ENCODE measurements at places on chromosomes 1 and 21. TPM values are rescaled to one million over a fixed set of nuclear protein-coding genes. Genes with fewer than 3 reads are reported as not detected.

Gene LYPD8
- not detected for polyA plus RNA-seq

Gene CR1
- polyA plus RNA-seq: 0.08 TPM

- H3K27ac ChIP-seq: peak overlapping the region; percentile 58
- H3K4me3 ChIP-seq: no peak overlapping the region
- H3K36me3 ChIP-seq: no peaks in the 10 kb centered on the region
Measured at GRCh38 chr1:227428803-227429202, 110.5 kb upstream of the CDC42BPA start.

DNA sequence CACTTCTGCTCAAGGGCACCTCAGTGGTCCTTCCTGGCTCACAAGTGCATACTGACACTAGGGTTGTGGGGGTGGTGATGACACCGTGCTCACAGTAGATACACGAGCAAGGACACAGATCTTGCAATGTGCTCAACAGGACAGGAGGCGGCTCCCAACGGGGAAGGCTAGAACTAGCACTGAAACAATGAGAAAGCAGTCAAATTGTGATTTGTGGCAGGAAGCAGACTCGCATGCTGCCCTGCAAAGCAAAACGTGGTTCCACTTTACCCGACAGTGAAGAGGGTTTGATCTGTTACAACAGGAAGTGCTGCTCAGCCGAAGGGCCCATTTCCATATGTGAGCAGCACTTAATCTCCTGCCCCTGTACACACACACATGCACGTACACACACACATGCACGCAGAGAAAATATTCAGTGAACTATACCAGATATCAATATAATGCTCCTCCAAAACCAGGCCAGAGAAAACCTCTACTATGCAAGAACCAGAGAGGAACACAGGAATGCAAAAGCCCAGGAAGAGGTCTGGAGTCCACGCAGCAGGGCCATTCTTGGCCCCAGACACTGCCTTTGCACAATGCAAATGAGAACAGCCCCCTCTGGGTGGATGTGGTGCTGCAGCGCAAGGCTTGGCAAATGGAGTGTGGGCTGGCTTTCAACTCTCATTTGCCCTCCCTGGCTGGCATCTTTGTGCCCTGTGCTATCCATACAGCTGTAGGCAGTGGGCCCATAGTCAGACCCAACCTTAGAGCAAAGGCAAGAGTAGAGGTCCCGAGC lies 47.1 kb downstream of the KANK4 start:
- no peak overlapping the region for H3K4me3 ChIP-seq
- H3K36me3 ChIP-seq: no peaks in the 10 kb centered on the region
- DNase-seq: no peak
- no peak overlapping the region for H3K27ac ChIP-seq
- H3K27me3 ChIP-seq: no peaks in the 10 kb centered on the region

DNA sequence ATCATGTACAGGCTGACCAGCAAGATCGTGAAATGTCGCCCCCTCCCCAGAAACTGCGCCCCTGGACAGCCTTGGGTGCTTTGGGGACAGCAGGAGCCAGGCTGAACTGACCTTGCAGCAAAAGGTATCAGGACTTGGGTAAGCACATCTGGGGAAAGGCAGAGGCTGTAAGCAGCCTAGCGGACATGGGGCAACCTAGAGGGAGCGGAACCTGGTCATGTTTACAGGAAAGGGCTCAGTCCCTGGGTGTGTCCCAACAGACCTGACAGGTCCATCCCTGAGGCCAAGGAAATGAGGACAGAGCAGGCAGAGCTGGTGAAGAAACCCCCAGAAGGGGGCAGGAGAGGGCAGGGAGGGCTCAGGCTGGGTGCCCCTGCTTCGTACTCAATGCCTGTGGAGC lies 3.1 kb upstream of the S100A8 start:
- H3K36me3 ChIP-seq: no peaks in the 10 kb centered on the region
- no peak overlapping the region for H3K27ac ChIP-seq
- DNase-seq: no peak

DNA sequence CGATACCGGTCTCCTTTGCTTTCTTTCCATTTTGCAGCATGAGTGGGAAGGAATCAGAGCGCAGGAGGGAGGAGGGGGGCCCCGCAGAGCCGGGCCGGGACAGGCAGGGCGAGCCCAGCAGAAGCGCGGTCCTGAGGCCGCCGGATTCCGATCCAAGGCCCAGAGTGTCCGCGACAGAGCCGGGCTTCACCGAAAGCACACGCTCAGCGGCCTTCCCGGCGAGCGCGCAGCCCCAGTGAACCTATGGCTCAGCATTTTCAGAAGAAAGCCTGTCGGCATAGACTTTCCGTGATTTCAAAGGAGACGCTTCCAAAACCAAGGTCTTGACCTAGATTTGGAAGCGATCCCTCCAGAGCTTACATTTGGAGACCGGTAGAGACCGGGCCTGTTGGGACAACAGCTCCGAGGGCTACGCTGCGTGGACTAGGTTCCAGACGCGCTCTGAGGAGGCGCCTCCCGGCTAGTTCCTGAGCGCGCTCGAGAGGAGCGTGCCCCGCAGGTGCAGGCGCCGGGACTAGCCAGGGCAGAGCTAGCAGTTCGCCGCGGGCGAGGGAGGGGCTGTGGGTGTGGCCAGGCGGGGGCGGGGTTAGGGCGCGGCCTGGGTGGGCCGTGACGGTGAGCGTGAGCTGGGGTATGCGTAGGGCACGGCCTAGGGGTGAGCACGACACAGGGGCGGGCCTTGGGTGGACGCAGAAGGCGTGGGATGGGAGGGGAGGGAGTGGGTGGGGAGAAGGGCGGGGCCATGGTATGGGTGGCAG lies 27.8 kb upstream of the PRSS38 start:
- H3K4me1 ChIP-seq: peaks cover 14% of the 10 kb centered on the region
- H3K27ac ChIP-seq: peak overlapping the region; percentile 50
- peak; percentile 98 for DNase-seq
- H3K4me3 ChIP-seq: peak overlapping the region; percentile 74
- H3K36me3 ChIP-seq: no peaks in the 10 kb centered on the region
- no peaks in the 10 kb centered on the region for H3K27me3 ChIP-seq

DNA sequence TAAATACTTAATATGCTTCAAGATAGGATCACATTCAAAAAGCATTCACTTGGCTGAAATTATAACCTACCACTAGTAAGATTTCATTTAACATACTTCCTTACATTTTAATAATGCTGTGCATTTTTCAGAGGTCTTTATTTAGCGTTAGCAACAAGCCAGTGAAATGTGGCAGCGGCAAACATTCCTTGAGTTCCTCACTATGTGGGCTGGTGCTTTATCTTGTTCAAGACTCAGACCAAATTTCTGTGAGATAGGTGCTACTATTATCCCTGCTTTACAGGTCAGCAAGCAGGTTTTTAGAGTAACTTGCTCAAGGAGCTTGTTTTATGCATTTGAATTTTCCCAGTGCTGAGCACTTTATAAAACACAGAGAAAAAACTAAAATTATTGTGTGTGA lies 132.7 kb downstream of the PLPPR4 start:
- no peaks in the 10 kb centered on the region for H3K36me3 ChIP-seq
- DNase-seq: no peak
- no peak overlapping the region for H3K27ac ChIP-seq
- no peak overlapping the region for H3K4me3 ChIP-seq

DNA sequence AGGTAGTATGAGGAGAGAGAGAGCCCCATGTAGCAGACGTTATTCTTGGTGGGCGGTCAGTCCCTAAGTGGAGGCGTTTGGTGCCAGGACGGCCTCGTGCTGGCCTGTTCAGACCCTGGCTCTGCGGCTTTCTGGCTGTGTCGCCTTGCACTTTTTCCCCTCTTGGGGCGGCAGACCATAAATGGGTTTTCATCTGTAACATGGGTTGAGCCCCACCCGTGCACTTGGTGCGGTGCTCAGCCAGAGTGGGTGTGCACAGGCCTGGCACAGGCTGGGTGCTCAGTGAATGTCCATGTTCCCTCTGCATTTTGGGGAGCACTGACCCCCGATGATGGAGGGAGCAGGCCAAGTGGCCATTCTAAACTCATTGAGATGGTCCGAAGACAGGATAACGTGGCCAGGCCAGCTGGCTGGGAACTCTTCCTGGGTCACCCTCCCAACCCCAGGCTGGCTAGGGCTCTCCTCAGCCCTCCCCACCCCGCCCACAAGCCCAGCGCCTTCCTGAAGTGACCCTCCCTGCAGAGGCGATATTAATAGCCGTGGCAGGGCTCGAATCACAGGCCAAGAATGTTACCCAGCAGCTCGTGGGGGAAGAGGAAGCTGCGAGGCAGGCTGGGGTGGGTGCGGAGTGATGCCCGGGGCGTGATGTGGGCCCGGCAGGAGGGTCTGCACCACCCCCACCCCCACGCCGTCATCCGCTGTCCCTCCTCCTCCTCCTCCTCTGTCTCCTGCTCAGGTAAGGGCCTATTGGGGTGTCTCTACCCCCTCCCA lies 78.5 kb downstream of the ARHGEF10L start:
- peaks cover 20% of the 10 kb centered on the region for H3K36me3 ChIP-seq
- no peaks in the 10 kb centered on the region for H3K4me1 ChIP-seq
- DNase-seq: no peak

GRCh38 chr1:94702442-94702815 lies 117.7 kb upstream of the SLC44A3 start:
- no peaks in the 10 kb centered on the region for H3K36me3 ChIP-seq
- H3K4me3 ChIP-seq: no peak overlapping the region
- no peaks in the 10 kb centered on the region for H3K27me3 ChIP-seq
- peak overlapping the region; percentile 14 for H3K27ac ChIP-seq
- peaks cover 5% of the 10 kb centered on the region for H3K4me1 ChIP-seq

DNA sequence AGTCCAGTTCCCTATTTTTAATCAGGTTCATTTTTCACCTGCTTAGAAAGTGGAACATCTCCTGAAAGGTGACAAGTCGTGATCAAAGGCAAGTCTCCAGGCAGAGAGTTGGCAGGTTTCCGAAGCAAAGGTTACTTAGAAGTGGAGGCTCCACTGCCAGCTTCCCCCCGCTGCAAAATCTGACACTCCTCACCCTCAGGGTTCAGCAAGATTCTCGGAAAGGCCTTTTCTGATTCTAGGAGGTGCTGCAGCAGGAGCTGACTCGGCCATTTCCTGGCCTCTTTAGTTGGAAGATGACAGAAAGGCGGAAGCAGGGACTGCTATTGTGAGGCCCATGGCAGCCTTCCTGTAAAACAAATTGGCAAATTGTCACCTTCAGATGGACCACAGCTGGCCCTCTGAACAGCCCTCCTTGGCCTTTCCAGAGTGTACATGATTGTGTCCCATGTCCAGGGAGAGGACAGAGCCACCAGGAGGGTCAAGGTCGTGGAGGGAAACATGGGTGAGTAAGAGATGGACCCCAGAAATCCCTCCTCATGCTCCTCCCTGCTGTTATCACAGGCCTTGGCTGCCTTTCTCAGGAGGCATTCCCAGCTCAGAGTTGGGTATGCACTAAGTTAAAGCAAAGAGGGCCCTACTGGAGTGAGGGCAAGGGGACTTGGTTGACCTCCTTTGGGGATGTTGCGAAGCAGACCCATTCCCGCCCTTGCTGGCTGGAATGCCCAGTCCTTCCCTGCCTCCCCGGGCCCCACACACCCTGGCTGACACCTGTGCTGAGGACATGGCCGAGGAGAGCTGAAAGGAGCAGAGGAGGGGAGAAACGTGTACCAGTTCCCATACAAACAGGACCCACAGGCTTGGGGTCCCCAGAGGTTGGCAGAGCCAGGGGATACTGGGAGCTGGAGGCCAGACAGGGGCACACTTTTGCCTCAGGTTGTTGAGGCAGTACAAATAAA lies 115.5 kb upstream of the IRF2BP2 start:
- no peaks in the 10 kb centered on the region for H3K27me3 ChIP-seq
- no peak for DNase-seq
- H3K4me1 ChIP-seq: peaks cover 56% of the 10 kb centered on the region
- H3K4me3 ChIP-seq: no peak overlapping the region

- peaks cover 5% of the 10 kb centered on the region for H3K4me1 ChIP-seq
- no peak overlapping the region for H3K4me3 ChIP-seq
- H3K36me3 ChIP-seq: peaks cover 3% of the 10 kb centered on the region
- DNase-seq: no peak
Measured at GRCh38 chr21:41242238-41242829, 74.3 kb upstream of the FAM3B start.

DNA sequence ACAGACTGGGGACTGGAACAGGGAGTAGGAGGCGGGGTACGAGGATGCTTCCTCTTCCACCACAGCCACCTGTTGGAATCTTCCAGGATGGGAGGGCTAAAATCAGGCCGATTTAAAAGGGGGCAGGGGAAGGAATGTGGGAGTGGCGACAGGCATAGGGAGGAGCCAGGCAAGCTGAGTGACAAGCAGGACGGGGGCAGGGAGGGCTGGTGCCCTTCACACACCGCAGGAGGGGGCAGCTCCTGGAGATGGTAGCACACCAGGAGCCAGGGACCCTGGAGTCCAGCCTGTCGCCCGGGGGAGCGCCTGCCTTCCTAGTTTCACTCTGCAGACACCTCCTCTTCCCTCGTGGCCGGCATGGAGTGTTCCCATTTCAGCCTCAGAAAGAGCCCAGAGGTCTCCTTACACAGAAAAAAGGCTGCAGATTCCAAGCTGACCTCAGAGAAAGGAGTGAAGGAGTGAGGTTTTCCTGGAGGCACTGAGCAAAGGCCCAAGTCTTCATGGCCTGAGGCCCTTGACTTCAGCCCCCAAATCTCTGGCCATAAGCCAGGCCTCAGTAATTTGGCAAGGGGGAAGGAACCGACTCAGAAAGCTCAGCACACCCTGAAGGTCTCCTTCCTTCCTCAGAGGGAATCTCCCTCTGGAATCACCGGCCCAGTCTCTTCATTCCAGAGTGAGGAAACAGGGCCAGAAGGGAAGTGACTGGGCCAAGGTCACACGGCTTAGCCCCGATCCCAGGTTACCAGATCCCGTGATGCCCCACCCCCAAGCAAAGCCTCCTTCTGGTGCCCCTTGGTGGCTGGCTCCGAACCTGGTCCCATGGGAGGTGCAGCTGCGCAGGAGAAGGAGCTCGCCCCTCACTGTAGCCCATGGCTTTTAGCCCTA lies 8.1 kb downstream of the BLACAT1 start:
- no peaks in the 10 kb centered on the region for H3K36me3 ChIP-seq
- H3K27ac ChIP-seq: no peak overlapping the region
- no peak for DNase-seq

Data from pancreas (tissue), 10 donors.